Activated CD4-positive, alpha-beta memory T cell treated with anti-CD3 and anti-CD28 coated beads for 36 hours (primary cell): ENCODE measurements at places on chromosomes 3 and 15. TPM values are rescaled to one million over a fixed set of nuclear protein-coding genes. Genes with fewer than 3 reads are reported as not detected.

SPTSSB gene
- total RNA-seq, result not detected

GUCA1C gene
- not detected for total RNA-seq

- no peaks in the 10 kb centered on the region for H3K4me1 ChIP-seq
- H3K4me3 ChIP-seq, result no peak overlapping the region
- H3K27me3 ChIP-seq, result peaks cover 1% of the 10 kb centered on the region
Observed at GRCh38 chr3:195820901-195821300, 9.2 kb upstream of the MUC4 start.

DNA sequence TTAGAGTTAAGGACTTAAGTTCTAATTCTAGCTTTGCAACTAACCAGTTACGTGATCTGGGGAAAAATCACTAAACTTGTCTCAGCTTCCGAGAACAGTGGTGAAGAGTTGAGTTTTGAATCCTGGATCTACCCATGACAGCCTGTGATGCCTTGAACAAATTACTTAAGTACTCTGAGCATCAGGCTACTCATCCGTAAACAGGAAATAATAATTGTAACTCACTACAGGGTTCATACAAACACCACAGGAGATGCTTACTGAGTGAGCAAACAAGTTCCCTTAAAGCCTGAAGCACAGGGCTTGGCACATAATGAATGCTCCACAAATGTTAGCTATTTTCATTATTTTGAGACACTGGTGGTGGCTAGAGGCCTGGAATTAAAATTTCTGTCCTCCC is 158.8 kb downstream of the ERC2 start:
- no peak overlapping the region for H3K27ac ChIP-seq
- H3K4me3 ChIP-seq, result no peak overlapping the region
- no peaks in the 10 kb centered on the region for H3K27me3 ChIP-seq
- no peaks in the 10 kb centered on the region for H3K36me3 ChIP-seq
- H3K4me1 ChIP-seq, result no peaks in the 10 kb centered on the region

- no peaks in the 10 kb centered on the region for H3K27me3 ChIP-seq
- no peak for DNase-seq
- peak overlapping the region; percentile 97 for H3K27ac ChIP-seq
- peaks cover 32% of the 10 kb centered on the region for H3K36me3 ChIP-seq
- H3K4me3 ChIP-seq, result peak overlapping the region; percentile 99
Observed at GRCh38 chr15:41333026-41333562, 413 bp downstream of the NUSAP1 start.

DNA sequence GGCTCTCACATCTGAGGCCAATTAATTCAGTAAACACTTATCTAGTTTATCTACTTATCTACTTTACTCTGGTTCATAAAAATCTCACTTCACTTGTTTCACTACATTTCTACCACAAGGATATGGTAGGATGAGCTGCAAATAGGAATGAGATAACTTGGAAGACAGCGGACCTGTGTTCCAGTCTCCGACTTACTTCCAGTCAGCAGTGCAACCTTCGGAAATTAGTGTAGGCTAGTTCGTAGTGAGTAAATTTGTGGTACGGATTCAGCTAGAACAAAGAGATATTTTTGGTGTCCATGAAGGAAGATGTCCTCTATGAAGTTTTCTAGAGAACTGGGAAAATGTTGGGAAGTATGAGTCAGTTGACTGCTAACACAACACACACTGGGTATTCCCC is 66.3 kb downstream of the TPRG1 start:
- peaks cover 3% of the 10 kb centered on the region for H3K36me3 ChIP-seq
- H3K4me1 ChIP-seq, result peaks cover 4% of the 10 kb centered on the region
- DNase-seq, result no peak
- H3K4me3 ChIP-seq, result no peak overlapping the region

- DNase-seq, result no peak
- H3K27ac ChIP-seq, result no peak overlapping the region
- H3K4me1 ChIP-seq, result no peaks in the 10 kb centered on the region
- no peaks in the 10 kb centered on the region for H3K36me3 ChIP-seq
- H3K27me3 ChIP-seq, result no peaks in the 10 kb centered on the region
Observed at GRCh38 chr3:153051427-153052095, 110.5 kb upstream of the RAP2B start.

GRCh38 chr3:138477801-138478200 is 43.4 kb downstream of the ESYT3 start:
- no peak overlapping the region for H3K27ac ChIP-seq
- H3K36me3 ChIP-seq, result no peaks in the 10 kb centered on the region
- H3K4me1 ChIP-seq, result no peaks in the 10 kb centered on the region
- no peak for DNase-seq

- no peak for DNase-seq
- H3K27ac ChIP-seq, result no peak overlapping the region
- peaks cover 11% of the 10 kb centered on the region for H3K36me3 ChIP-seq
- peaks cover 13% of the 10 kb centered on the region for H3K4me1 ChIP-seq
Observed at GRCh38 chr3:42123012-42123581, 31.9 kb downstream of the TRAK1 start.

DNA sequence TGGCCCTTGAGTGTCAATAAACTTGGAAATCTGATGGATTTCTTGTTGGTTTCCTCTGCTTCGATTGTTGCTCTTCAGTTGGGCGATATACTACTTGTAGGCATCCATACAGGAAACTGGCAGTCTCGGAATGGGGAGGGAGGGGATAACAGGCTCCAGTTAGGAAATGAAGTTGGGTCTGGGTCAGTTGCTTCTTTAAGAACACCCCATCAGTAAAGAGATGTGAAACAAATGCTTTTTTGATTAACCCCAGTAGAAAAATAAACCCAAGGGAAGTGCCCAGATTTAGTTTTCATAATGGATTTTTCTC is 681 bp downstream of the CHMP2B start:
- peaks cover 35% of the 10 kb centered on the region for H3K4me1 ChIP-seq
- H3K36me3 ChIP-seq, result peaks cover 5% of the 10 kb centered on the region
- DNase-seq, result no peak

DNA sequence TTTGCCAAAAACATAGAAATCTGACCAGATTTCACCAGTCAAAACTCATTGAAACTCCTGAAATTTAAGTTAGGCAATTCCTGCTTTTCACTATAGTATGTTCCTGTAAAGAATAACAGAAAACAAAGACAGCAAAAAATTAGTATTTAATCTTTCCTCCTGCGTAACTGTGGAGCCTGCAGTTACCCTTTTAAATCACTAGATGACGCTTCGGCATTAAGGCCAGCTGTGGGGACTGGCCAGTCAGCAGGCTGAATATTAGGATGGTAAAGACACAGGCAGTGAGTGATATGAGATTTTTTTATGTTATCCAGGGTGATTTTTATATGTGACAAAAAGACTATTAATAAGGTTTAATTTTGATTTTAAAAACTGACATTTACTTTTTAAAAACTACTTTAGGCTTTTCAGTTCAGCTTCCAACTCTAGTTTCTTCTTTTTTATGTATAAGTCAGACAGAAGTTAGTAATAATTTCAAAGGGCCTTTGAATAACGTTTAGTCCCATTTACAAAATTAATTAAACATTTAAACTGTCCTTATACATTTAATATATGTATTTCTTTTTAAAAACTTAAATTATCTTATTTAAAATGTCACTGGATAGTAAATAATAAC is 165.1 kb downstream of the PPM1L start:
- no peak for DNase-seq
- no peak overlapping the region for H3K4me3 ChIP-seq
- H3K27ac ChIP-seq, result no peak overlapping the region
- H3K36me3 ChIP-seq, result no peaks in the 10 kb centered on the region
- no peaks in the 10 kb centered on the region for H3K27me3 ChIP-seq
